D341Med (cell line): ENCODE measurements at places on chromosomes 2 and 18.
A peak's percentile ranks its signal among the peaks of the same experiment; 100 is the strongest.

GRCh38 chr2:120536141-120536540 lies 190.2 kb downstream of the INHBB start:
- no peak for DNase-seq

GRCh38 chr2:143085125-143085784 lies 44.0 kb upstream of the ARHGAP15 start:
- no peak for DNase-seq

- no peak for DNase-seq
Measured at GRCh38 chr2:177716484-177716883, 323.9 kb downstream of the AGPS start.

GRCh38 chr2:41160439-41160838 lies 708.5 kb upstream of the SLC8A1 start:
- DNase-seq, result no peak

DNA sequence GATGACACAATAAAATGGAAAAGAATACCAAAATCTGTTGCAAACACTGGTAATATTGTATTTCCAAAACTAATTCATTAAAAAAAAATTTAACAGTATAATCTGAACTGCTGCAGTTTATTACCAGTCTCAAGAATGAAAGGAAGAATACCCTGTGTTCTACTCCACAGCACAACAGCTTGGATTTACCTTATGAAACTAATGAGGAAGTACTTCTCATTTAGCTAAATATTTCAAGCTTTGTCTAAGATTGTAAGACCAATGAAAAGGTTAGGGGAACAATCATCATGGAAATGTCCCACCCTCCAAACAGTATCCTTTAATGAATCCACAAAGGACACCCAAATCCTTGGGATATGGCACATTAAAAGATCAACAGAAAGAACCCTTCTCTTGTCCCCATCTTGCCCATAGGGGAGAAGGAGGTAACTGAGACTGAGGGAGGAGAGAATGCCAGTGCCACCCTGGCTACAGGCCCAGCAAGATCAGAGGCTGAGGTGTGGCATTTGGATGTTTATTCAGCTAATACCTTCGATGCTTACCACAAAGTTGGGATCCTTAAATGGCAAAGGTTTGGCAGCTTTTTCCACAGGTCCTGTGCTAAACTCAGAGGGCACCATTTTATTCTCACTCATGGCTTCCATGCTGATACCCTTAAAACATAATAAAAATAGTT lies 17.7 kb downstream of the INO80C start:
- no peak for DNase-seq

GRCh38 chr2:48674933-48675332 lies 57.3 kb downstream of the GTF2A1L start:
- no peak for DNase-seq

DNA sequence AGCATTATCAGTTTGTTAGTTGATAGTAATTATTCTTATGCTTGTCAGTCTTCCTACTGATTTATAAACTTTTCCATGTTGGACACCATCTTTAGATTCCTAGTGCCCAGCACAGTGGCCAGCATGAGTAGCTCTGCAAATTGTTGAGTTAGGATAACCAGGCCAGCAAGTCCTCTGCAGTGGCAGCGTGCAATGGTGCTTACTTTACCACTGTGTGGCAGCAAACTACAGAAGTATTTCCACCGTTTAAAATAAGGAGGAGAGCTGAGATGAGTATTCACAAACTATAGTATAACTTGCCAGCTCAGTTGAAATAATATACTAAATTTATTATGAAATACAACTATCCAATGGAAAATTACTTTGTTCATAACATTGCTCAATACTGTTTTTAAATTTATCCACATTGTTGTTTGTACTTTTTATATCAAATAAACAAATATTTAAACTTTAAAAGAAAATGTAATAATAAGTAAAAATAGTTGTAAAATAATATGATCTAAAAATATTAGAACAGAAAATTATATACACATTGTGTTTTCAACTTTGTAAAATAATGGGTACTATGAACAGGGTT lies 9.3 kb upstream of the THADA start:
- DNase-seq, result peak; percentile 54

- no peak for DNase-seq
Measured at GRCh38 chr18:63445037-63445436, 22.8 kb upstream of the VPS4B start.

DNA sequence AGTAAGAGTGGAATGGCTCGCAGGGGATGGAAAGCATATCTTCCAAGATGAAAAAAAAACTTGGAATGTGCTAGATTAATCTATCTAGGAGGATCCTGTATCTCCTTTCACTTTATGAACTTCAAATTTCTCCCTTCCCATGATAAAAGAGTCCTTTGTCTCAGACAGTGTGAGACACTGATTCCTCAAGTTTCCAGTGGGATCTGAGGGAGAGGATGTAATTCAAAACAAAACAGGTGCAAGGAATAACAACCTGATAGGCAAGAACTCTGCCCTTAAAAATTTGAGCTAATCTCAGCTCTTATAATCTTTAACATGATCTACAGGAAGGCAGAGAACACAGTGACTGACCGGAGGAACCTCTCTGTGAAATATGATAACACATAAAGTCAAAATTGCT lies 162.0 kb upstream of the ZFP36L2 start:
- DNase-seq, result no peak

DNA sequence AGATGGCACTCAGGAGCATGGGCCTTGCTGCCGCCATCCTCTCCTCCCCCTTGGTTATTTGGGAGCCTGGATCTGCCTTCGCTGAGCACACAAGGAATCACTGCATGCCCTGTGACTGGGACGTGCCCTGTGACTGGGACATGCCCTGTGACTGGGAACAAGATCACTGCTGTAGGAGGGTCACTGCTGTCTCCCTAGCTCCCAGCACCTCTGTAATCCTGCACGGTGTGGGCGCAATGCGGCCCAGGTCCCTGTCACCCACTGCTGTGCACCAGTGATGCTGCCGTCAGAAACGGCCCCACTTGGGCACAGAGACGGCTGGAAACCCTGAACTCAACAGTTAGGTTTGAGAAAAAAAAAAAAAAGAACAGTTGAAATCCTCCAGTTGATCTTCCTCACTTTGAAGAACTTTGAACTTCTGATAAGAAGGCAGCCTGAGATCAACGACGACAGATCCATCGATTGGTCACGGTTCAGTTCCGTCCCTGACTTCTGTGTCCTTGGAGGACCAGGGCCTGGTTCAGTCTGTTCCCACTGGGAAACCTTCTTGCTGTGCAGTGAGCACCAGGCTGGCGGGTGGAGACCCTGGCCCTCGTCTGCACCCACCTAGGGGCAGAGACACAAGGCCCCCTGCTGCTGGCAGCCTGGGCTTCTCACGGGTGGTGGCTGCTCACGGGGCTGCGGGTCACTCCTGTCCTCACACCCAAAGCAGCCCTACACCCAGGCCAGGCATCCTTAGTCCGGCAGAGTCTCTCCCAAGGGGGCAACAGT lies 125.9 kb downstream of the PXDN start:
- DNase-seq, result no peak

DNA sequence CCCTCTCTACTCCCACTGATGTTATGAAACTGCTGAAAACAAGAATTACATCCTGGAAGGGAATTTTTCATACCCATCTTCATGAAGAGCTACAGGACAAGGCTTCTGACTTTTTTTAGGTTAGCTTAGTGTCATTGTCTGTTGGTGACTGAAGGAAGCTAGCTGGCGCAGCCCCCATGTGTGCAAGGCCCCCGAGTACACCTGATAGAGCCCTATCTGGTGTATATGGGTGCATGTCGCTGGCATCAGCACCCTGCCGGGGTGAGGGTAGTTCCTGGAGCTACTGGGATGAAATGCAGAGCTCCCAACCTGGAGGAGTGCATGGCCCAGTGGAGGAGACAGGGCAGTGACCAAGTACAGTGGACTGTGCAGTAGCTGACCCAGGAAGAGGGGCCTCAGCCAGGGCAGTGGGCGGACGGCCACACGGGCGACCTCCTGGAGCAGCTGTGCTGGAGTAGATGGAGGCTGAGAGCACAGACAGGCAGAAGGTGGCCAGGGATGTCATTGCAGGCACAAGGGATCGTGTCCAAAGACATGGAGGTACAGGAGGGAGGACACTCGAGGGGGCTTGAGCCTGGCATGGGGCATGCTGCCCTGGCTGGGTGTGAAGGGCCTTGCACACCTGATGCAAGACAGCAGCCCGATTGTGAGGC lies 12.1 kb downstream of the IMPA2 start:
- DNase-seq, result no peak

DNA sequence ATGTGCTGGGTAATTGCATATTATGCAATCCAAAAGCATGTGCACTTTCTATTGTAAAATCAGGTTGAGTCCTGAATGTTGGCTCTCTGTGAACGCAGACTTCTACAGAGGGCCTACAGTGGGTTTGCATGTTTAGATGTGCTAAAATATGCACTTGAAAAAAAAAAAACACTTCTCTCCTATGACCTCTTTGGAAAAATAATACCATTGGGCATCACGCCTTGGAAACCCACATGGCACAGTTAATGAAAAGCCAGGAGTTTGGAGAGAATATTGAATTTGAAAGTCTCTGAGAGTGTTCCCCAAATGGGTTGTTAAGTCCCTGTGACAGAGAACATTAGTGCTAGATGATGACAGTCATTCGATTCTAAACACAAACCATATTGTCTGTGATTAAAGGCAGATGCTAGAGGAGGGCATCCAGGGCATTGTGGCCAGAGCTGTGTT lies 710.4 kb upstream of the PIK3C3 start:
- no peak for DNase-seq

- DNase-seq, result no peak
Measured at GRCh38 chr2:9768388-9768787, 74.9 kb upstream of the TAF1B start.

DNA sequence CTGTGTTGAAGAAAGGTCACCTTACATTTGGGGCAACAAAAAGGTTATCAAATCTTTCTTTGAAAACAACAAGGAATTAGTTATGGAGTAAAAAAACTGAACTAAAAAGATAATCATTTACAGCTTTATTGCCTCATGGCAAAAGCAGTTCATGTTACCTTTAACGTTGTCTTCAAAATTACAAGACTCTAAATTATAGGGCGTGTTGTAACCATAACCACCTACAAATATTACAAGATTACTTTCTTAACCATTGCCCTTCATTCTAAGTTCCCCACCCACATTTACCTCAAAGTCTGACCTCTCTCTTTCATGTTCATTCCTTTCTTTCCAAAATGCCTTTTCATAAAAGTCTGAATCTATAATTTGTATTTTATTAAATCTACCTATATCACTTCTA lies 74.6 kb upstream of the LRATD1 start:
- DNase-seq, result no peak

- DNase-seq, result peak; percentile 86
Measured at GRCh38 chr2:1907291-1907690, 163.0 kb upstream of the PXDN start.

GRCh38 chr2:240421381-240421780 lies 14.1 kb upstream of the GPC1 start:
- DNase-seq, result peak; percentile 2
